Left ventricle myocardium inferior (tissue), 1 donor: ENCODE measurements at places on chromosomes 6 and 20. TPM values are rescaled to one million over a fixed set of nuclear protein-coding genes. Genes with fewer than 3 reads are reported as not detected.

- H3K27me3 ChIP-seq: no peaks in the 10 kb centered on the region
- H3K36me3 ChIP-seq: no peaks in the 10 kb centered on the region
- H3K4me1 ChIP-seq: peaks cover 32% of the 10 kb centered on the region
- no peak for DNase-seq
- no peak overlapping the region for H3K27ac ChIP-seq
- no peak overlapping the region for H3K4me3 ChIP-seq
These were observed 29.6 kb downstream of the TAB2 start for GRCh38 chr6:149347067-149347466.

DNA sequence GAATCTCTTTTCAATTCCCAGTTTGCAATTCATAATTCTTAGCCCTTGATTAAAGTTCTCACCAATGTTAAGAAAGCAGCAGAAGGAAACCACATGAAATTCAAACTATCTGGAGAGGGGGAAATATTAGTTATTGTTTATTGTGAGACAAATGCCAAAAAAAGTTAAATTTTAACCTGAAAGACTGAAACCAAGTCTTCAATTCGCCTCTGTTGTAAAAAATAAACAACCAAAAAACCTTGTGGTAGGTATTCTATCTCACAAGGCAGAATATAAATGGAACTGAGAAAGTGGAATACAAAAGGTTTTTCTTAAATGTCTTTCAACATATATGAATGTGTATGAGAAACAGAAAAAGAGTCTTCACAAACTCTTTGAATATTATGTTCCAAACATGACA, 24.8 kb downstream of the TMX4 start:
- no peak overlapping the region for H3K4me3 ChIP-seq
- no peaks in the 10 kb centered on the region for H3K27me3 ChIP-seq
- no peak overlapping the region for H3K27ac ChIP-seq
- no peak for DNase-seq
- peaks cover 84% of the 10 kb centered on the region for H3K36me3 ChIP-seq

- no peaks in the 10 kb centered on the region for H3K36me3 ChIP-seq
- DNase-seq: no peak
- H3K4me1 ChIP-seq: no peaks in the 10 kb centered on the region
- no peaks in the 10 kb centered on the region for H3K27me3 ChIP-seq
These were observed 670.5 kb upstream of the IMPG1 start for GRCh38 chr6:76742919-76743318.

- peaks cover 51% of the 10 kb centered on the region for H3K36me3 ChIP-seq
- H3K4me1 ChIP-seq: peaks cover 8% of the 10 kb centered on the region
- no peak for DNase-seq
- H3K27ac ChIP-seq: no peak overlapping the region
These were observed 41.6 kb downstream of the PLAGL2 start for GRCh38 chr20:32165836-32166545.

- no peak for DNase-seq
- H3K4me1 ChIP-seq: no peaks in the 10 kb centered on the region
- H3K4me3 ChIP-seq: no peak overlapping the region
- no peaks in the 10 kb centered on the region for H3K36me3 ChIP-seq
- H3K27ac ChIP-seq: no peak overlapping the region
These were observed 362.4 kb downstream of the UTRN start for GRCh38 chr6:144647406-144647964.

- H3K27ac ChIP-seq: no peak overlapping the region
- H3K4me1 ChIP-seq: no peaks in the 10 kb centered on the region
- no peaks in the 10 kb centered on the region for H3K36me3 ChIP-seq
- no peak overlapping the region for H3K4me3 ChIP-seq
These were observed 21.7 kb downstream of the TGM6 start for GRCh38 chr20:2402271-2402980.

Gene ATP9A
- 25.2 TPM for total RNA-seq

GRCh38 chr20:45187693-45188092, 13.0 kb downstream of the PI3 start:
- H3K4me1 ChIP-seq: no peaks in the 10 kb centered on the region
- no peak for DNase-seq
- H3K36me3 ChIP-seq: no peaks in the 10 kb centered on the region
- no peak overlapping the region for H3K4me3 ChIP-seq

- no peaks in the 10 kb centered on the region for H3K36me3 ChIP-seq
- no peak overlapping the region for H3K4me3 ChIP-seq
- H3K27me3 ChIP-seq: peaks cover 5% of the 10 kb centered on the region
- no peak for DNase-seq
These were observed 21.4 kb upstream of the PLAGL1 start for GRCh38 chr6:144029452-144029851.

- peaks cover 91% of the 10 kb centered on the region for H3K4me1 ChIP-seq
- peak overlapping the region; percentile 83 for H3K4me3 ChIP-seq
- H3K36me3 ChIP-seq: peaks cover 34% of the 10 kb centered on the region
- peak overlapping the region; percentile 97 for H3K27ac ChIP-seq
These were observed 402 bp upstream of the TAF8 start for GRCh38 chr6:42049948-42050296.

- H3K36me3 ChIP-seq: no peaks in the 10 kb centered on the region
- H3K4me3 ChIP-seq: peak overlapping the region; percentile 33
- H3K27ac ChIP-seq: peak overlapping the region; percentile 73
- no peaks in the 10 kb centered on the region for H3K27me3 ChIP-seq
- no peak for DNase-seq
These were observed 22.3 kb downstream of the MARCKS start for GRCh38 chr6:113879186-113880096.

Gene HELZ2
- total RNA-seq: 10.6 TPM

DNA sequence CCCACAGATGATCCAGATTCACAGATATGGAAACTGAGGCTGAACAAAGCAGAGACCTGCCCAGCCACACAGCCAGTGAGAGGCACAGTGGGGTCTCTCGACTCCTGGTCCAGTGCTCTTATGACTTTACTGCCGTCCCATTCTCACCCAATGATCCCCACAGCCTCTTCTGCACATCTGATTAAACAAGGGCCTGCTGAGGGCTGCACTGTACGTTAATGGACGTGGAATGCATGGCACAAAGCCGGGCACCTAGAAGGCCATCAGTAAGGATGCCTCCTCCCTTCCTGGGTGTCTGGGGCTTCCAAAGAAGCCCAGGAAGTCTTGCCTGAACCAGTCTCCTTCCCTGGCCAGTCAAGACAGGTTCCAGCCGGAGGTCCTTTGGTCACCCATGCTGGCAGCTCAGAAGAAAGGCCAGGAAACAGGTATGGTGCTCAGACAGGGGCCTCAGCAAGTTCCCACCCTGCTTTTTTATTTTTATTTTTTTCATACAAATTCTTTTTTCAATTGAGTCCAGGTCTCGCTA, 3.8 kb downstream of the TFEB start:
- no peaks in the 10 kb centered on the region for H3K36me3 ChIP-seq
- no peak overlapping the region for H3K4me3 ChIP-seq
- DNase-seq: no peak

DNA sequence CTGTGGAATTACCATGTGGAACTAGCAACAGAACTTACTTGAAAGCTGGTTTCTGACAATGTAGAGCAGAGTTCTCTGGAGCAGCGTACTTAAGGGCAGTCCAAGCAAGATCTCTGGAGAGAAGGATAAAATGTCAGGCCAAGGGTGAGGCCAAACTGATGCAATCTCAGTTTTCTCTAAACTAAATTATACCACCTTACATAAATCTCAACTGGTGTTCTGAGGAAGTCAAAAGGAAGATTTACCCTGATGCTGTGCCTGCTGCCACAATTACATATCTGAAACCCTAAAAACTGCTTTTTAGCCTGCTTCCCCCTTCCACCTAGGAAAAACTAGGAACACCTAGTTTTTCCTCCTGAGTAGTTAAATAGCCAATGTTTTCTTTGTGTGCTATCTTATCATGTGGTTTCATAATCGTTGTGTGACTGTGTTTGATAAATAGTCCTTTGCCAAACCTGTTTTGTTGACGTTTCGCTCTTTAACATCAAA, 28.1 kb downstream of the NCOA7 start:
- no peaks in the 10 kb centered on the region for H3K27me3 ChIP-seq
- no peak for DNase-seq
- H3K4me3 ChIP-seq: peak overlapping the region; percentile 28
- H3K36me3 ChIP-seq: peaks cover 9% of the 10 kb centered on the region
- peak overlapping the region; percentile 73 for H3K27ac ChIP-seq

DNA sequence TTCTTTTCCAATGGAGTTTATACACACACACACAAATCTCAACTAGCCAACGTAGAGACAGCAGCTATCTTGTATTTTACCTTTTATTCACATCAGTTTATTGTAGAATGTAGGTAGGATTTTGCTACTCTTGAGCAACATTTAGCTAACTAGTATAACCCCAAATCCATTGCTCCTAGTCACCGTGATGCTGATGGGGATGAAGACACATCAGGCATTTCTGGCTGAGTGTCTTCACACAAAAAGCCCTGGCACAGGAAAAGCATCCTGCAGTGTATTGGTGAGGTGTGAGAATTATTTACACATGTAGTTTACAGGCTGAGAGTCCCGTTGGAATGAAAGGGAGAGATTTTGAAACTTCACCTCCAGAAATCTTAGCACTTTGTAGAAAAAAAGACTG, 65.9 kb upstream of the FBXL4 start:
- H3K36me3 ChIP-seq: no peaks in the 10 kb centered on the region
- no peaks in the 10 kb centered on the region for H3K4me1 ChIP-seq
- H3K4me3 ChIP-seq: no peak overlapping the region
- no peak for DNase-seq

GRCh38 chr6:41937861-41938574, 3.6 kb downstream of the CCND3 start:
- H3K27me3 ChIP-seq: no peaks in the 10 kb centered on the region
- peaks cover 80% of the 10 kb centered on the region for H3K4me1 ChIP-seq
- peak overlapping the region; percentile 97 for H3K27ac ChIP-seq
- no peak for DNase-seq
- H3K36me3 ChIP-seq: peaks cover 40% of the 10 kb centered on the region
